ENCODE measurements at places on chromosomes 5 and 9. TPM values are rescaled to one million over a fixed set of nuclear protein-coding genes. Genes with fewer than 3 reads are reported as not detected.

- H3K36me3 ChIP-seq = no peaks in the 10 kb centered on the region
- no peaks in the 10 kb centered on the region for H3K27me3 ChIP-seq
- no peak for DNase-seq
- H3K27ac ChIP-seq = no peak overlapping the region
- H3K4me1 ChIP-seq = no peaks in the 10 kb centered on the region
- H3K4me3 ChIP-seq = no peak overlapping the region
These were observed 21.7 kb upstream of the SPINK7 start for GRCh38 chr5:148290271-148291195.

DNA sequence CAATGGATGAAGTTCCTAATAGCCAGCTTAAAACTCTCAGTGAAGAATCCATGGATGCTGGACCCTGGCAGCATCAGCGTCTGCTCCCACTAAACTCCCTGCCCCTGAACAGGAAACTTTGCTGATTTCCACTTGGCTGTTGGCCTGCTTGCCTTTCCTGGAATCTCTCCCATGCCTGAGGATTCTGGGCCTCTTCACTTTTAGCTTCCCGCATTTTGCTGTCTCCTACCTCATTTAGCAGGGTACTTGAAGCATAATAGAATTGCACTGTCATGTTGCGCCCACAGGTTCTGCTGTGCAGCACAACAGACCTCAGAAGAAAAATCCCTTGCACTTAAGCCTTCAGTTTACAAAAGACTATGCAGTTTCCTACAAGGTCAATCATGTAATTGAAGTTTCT is 127.6 kb downstream of the DROSHA start:
- H3K4me3 ChIP-seq = no peak overlapping the region
- no peaks in the 10 kb centered on the region for H3K27me3 ChIP-seq
- H3K4me1 ChIP-seq = no peaks in the 10 kb centered on the region
- no peak overlapping the region for H3K27ac ChIP-seq

DNA sequence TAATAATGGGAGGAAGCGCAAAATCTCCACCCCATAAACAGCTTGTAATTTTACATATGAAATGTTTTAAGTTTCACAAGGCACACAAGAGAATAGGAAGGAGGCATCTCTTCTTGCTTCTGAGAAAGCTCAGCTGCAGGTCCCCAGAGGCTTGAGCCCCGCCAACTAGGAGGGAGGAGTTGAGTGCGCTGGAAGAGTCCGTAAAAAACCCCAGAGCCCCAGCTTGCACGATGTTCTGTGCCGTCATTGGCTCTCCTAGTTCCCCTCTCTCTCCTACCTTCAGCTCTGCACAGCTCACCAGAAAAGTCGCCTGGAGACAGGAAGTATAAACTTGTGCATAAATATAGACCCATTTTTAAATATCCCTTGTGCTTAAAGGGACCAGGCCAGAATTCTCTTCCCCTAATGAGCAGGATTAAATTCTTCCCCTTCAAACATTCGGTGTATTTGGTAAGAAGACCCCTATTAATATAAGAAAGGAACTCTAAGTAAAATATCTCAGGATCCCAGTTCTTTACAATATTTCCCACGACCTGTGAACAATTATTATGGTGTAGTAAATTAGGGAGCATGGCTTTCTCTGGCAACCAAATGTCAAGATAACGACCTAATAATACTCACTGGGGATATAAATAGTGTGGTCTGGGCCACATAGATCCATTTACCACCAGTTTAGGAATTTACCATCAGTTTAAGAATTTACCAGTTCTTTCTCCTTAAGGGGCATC is 13.7 kb downstream of the GLRX start:
- peaks cover 7% of the 10 kb centered on the region for H3K4me1 ChIP-seq
- no peaks in the 10 kb centered on the region for H3K27me3 ChIP-seq
- H3K36me3 ChIP-seq = no peaks in the 10 kb centered on the region
- no peak overlapping the region for H3K4me3 ChIP-seq
- peak; percentile 67 for DNase-seq
- peak overlapping the region; percentile 69 for H3K27ac ChIP-seq

DNA sequence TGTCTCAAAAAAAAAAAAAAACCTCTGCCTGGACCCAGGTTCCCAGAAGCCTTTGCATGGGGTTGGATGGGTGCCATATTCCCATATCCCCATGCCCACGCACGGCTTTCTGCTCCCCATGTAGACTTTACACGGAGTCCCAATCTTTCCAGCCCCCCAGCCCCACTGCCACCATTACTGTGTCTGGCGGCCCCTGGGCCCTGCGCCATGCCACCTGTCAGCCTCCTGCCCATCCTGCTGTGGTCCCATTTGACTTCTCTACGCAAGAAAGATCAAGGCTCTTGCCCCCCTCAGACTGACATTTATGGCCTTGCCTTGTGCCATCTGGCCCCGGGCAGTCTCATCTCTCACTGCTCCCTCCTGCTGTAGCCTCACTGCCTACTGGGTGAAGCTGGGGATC is 6.5 kb upstream of the AK1 start:
- H3K4me1 ChIP-seq = no peaks in the 10 kb centered on the region
- H3K27me3 ChIP-seq = no peaks in the 10 kb centered on the region
- DNase-seq = no peak
- H3K36me3 ChIP-seq = peaks cover 20% of the 10 kb centered on the region

DNA sequence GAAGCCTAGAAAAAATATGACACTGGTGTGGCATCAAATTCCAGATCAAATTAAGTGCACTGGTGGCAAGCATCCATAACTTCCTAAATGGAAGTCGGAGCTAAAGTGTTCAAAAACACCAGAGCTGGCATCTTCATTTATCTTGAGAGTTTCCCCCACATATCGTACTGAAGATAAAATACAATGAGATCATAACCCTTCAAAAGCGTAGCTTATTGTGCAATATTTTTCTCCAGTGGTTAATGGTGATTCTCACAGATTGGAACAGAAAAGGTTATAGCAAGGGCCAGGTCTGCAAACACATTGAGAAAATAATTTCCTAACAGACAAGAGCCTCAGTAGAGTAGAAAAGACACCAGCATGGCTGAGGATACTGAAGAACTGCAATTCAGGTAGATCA is 147.6 kb downstream of the SEMA5A start:
- H3K4me3 ChIP-seq = no peak overlapping the region
- H3K4me1 ChIP-seq = peaks cover 12% of the 10 kb centered on the region
- H3K27ac ChIP-seq = no peak overlapping the region

DNA sequence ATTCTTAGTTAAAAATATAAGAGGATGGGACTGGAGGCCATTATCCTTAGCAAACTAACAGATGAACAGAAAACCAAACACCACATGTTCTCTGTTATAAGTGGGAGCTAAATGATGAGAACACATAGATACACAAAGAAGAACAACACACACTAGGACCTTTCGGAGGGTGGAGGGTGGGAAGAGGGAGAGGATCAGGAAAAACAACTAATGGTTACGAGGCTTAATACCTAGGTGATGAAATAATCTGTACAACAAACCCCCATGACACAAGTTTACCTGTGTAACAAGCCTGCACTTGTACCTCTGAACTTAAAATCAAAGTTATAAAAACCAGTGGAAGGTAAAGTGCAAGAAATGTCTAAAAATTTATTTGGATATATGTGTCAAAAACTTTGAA is 1047.4 kb upstream of the C9orf72 start:
- H3K4me3 ChIP-seq = no peak overlapping the region
- no peaks in the 10 kb centered on the region for H3K27me3 ChIP-seq
- no peak overlapping the region for H3K27ac ChIP-seq
- no peak for DNase-seq
- no peaks in the 10 kb centered on the region for H3K36me3 ChIP-seq

DNA sequence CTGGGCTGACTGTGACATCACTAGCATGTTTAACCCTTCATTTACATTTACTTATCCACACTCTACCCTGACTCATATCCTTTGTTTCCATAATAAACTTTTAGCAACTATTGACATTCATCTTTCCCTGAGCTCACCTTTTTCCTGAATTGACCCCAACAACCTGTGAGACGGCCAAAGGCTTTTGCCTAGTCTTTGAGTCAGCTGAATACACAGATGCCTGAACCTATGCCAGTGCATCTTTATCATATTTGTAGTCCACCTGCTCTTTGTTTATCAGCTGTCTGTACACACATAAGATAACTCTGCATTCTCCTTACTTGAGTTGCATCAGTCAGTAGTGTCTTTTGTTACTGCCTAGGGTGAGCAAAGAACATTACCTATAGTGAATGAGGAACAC is 128.5 kb upstream of the HMHB1 start:
- H3K27me3 ChIP-seq = no peaks in the 10 kb centered on the region
- no peaks in the 10 kb centered on the region for H3K4me1 ChIP-seq
- DNase-seq = no peak
- H3K27ac ChIP-seq = no peak overlapping the region
- no peaks in the 10 kb centered on the region for H3K36me3 ChIP-seq

DNA sequence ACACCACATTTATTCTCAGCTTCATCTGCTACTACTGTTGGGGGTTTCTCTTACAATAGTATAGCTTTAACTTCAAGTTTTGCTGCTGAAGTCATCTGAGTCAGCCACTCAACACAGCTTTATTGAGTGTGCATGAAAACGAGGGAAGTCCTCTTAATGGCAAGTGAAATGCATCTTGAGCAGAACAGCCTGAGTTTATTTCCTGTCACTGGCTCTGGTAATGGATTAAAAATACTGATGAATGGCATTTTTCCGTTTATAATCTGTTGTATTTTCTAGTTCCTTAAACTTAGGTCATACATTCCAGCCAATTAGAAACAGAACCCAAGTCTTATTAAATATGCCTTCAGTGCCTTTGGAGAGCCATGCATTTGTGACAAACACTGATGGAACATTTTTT is 238.6 kb downstream of the SLF1 start:
- H3K36me3 ChIP-seq = no peaks in the 10 kb centered on the region
- no peaks in the 10 kb centered on the region for H3K27me3 ChIP-seq
- H3K4me3 ChIP-seq = no peak overlapping the region
- H3K4me1 ChIP-seq = no peaks in the 10 kb centered on the region
- no peak overlapping the region for H3K27ac ChIP-seq

DNA sequence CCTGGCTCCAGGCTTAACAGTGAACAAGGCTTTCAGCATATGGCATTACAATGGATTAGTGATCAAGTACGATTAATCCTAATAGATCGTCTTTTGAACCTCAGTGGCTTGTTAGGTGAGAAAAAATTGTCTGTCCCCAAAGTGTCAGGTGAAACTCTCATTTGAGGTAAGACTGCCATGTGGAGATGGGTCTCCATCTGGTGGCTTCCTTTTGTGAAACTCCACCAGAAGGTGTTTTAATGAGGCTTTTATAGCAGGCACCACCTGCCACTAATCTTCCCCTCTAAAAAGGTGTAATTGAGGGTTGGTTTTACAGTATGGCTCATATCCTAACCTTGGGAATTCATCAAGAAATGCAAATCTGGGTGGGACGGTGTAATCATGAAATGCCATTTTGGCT is 471.1 kb upstream of the MPDZ start:
- H3K4me1 ChIP-seq = no peaks in the 10 kb centered on the region
- H3K4me3 ChIP-seq = no peak overlapping the region
- H3K36me3 ChIP-seq = no peaks in the 10 kb centered on the region
- no peaks in the 10 kb centered on the region for H3K27me3 ChIP-seq
- no peak for DNase-seq

DNA sequence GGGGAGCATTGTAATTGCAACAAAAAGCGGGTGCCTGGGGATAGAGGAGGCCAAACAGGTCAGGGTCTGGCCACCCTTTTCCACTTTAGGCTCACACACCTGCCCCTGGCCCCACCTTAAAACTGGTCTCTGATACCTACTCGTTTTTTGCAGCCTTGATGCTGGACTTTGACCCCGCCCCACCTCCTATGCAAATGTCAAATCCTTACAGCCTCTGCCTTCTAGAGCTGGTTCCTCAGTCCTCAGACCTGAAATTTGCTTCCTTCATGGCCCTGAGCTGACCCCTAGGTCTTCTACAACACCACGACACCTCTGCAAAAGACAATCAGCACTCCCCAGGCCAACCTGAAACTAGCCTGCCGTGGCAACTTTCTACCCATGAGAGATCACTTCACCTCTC is 37.7 kb downstream of the SMIM23 start:
- H3K36me3 ChIP-seq = no peaks in the 10 kb centered on the region
- no peaks in the 10 kb centered on the region for H3K4me1 ChIP-seq
- no peak overlapping the region for H3K4me3 ChIP-seq
- no peak for DNase-seq
- no peaks in the 10 kb centered on the region for H3K27me3 ChIP-seq

NUDT12 gene
- 17.0 TPM for total RNA-seq

ACER2 gene
- 1.8 TPM for total RNA-seq

NUTM2G gene
- total RNA-seq = not detected

Data from right lobe of liver (tissue), 6 donors.